ENCODE measurements at places on chromosomes 6 and 20.

DNA sequence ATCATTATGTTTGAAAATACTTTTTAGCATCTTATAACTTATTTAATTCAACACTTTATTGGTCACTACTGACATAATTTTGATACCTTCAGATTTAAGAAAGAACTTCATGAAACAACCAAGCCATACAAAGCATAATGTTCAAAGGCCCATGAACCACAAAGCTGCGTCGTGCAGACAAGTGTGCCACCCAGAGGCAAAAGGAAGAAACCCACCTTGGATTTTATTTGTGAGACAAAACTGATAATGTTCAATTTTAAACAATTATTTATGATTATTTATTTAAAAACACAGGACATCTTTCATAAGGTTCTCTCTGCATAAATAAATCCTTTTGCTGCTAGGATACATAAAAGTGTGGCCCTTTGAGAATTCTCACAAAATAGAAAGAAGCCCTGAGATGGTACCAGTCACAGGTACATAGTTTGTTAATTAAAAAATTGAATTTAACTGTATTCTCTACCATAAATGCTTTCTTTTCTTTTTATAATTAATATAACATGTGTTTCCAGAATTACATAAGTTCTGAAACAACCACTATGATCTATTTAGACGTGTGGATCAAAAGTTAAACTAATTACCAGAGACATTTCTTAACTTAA, 143.7 kb downstream of the RALGAPA2 start:
- no peak for DNase-seq

- DNase-seq = no peak
Measured at GRCh38 chr6:142605922-142606485, 304.2 kb downstream of the ADGRG6 start.

- DNase-seq = no peak
Measured at GRCh38 chr6:124963416-124963785, 1.2 kb downstream of the RNF217 start.

- no peak for DNase-seq
Measured at GRCh38 chr6:62519574-62519973, 233.5 kb upstream of the KHDRBS2 start.

GRCh38 chr6:75199889-75200288, 6.0 kb downstream of the COL12A1 start:
- no peak for DNase-seq

- DNase-seq = no peak
Measured at GRCh38 chr6:109015176-109015575, 79.5 kb downstream of the SESN1 start.

- DNase-seq = no peak
Measured at GRCh38 chr6:141484711-141485110, 648.0 kb upstream of the GJE1 start.

- no peak for DNase-seq
Measured at GRCh38 chr6:126738641-126739040, 379.8 kb upstream of the RSPO3 start.

DNA sequence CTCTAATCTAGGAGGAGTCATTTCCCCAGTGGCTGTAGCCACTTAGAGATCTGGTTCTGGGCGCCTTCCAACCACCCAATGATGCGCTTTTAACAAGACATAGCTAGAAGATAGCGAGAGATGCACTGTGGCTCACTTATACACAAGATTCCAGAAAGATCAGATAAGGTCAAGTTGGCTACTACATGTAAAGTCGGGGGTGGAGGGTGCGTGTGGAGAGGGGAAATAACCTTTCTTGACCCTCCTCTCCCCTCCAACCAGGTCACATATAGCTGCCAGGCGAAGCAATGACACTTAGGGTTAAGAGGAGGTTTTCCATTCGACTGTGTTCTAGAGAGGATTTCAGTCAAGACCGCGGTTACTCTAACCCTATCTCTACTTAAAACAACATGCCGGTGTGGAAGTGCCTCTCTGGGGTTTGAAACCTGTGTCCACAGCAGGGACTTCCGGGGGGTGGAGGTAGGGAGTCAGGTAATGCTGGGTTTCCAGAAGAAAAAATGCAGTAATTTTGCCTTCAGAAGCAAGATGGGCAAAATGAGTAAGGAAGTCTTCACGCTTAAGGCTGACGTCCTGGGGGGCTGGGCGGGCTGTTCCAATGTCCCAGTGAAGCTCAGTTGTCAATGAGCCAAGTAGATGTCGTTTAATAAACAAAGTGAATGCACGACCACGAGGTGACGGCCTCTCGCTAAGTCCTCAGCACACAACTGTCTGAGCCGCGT, 1.8 kb upstream of the SIM1 start:
- DNase-seq = no peak

- no peak for DNase-seq
Measured at GRCh38 chr20:4674672-4675071, 47.0 kb upstream of the PRND start.

DNA sequence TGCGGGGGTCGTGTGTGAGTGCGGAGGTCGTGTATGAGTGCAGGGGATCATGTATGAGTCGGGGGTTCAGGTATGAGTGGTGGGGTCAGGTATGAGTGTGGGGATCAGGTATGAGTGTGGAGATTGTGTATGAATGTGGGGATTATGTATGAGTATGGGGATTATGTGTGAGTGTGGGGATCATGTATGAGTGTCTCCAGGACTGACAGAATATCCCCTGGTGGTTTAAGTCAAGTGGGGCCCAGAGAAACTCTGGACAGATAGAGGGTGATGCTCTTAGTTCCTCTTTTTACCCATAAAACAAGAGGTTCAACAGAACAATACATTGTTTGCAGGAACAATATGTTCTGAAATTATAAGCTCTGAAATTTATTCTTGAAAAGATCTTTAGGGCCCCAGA, 131.9 kb downstream of the UST start:
- no peak for DNase-seq

DNA sequence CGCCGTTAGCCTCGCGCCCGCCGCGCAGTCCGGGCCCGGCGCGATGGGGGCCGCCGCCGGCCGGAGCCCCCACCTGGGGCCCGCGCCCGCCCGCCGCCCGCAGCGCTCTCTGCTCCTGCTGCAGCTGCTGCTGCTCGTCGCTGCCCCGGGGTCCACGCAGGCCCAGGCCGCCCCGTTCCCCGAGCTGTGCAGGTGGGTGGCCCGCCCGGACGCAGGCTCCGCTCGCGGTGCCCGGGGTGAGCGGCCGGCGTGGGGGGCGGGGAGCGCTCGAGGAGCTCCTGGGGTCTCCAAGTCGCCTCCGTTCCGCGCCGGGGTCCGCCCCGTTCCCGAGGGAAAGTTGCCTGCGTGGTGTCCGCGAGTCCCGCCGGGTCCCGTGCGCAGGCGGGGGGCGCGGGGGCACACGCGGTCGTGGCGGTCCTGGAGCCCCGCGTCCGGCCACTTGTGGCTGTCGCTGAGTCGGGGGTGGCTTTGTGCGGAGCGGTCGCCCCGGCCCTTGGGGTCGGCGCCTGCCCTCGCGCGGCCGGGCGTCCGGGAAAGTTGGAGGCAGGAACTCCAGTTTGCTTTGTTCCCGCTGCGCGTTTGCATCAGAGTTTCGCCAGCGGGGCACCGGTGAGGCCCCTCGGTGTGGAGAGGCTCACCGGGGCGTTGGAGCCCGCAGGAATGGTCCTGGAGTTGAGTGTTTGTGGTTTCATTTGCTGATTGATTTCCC, 476 bp downstream of the IGF2R start:
- DNase-seq = no peak

- no peak for DNase-seq
Measured at GRCh38 chr6:46849361-46849690, 56.1 kb downstream of the MEP1A start.

- DNase-seq = no peak
Measured at GRCh38 chr20:10012464-10012863, 22.3 kb upstream of the ANKEF1 start.

- DNase-seq = no peak
Measured at GRCh38 chr6:28541996-28542395, 16.3 kb downstream of the GPX5 start.

- no peak for DNase-seq
Measured at GRCh38 chr6:52576392-52577021, 353 bp downstream of the TRAM2 start.

GRCh38 chr6:42104095-42104803, 38.2 kb downstream of the C6orf132 start:
- DNase-seq = peak; percentile 54

DNA sequence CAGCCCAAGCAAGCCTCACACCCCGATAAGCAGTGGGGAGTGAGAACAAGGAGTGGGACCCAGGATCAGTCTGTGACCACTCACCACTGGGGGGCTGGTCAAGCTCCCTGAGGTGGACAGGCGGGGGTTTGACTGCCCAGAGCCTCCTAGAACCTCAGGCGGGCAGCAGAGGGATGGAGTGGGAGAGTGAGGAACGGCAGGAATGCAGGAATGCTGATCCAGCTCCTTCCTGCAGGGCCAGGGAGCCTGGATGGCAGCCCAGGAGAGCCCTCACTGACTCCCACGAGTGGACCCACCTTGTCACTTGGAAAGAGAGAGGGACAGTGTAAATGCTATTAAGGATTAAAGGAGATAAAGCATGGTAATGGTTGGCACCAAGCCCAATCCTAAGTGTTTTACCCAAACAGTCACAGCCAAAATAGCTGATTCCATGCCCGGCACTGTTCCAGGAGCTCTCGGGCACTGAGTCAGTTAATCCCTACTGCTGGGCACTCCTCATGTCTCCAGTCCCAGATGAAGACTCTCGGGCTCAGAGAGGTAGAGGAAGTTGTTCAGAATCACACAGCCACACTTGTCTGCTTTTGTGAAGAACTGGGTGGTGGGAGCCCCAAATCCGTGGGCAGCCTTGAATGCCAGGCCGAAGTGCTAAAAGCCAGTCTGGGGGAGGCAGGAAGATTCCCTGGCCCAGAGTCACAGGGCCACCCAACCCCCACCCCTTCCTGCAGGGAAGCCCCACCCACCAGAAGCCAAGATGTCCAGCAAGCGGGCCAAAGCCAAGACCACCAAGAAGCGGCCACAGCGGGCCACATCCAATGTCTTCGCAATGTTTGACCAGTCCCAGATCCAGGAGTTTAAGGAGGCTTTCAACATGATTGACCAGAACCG, 3.1 kb downstream of the MYL9 start:
- no peak for DNase-seq

DNA sequence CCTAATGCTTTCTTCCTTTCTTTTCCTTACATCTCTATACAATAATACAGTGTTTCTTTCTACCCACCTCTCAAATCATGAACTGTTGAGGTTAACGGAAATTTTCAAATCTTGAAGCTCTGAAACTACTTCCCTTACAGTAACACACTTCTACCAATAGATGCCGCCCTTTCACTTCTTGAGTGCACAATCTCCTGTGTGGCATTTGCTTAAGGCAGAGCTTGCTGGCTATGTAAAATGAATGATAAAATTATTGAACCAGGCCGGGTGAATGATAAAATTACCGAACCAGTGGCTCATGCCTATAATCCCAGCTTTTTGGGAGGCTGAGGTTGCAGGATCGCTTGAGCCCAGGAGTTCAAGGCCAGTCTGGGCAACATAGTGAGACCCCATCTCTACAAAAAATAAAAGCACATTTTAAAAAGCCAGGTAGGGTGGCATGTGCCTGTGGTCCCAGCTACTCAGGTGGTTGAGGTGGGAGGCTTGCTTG, 56.8 kb downstream of the KCNS1 start:
- no peak for DNase-seq

DNA sequence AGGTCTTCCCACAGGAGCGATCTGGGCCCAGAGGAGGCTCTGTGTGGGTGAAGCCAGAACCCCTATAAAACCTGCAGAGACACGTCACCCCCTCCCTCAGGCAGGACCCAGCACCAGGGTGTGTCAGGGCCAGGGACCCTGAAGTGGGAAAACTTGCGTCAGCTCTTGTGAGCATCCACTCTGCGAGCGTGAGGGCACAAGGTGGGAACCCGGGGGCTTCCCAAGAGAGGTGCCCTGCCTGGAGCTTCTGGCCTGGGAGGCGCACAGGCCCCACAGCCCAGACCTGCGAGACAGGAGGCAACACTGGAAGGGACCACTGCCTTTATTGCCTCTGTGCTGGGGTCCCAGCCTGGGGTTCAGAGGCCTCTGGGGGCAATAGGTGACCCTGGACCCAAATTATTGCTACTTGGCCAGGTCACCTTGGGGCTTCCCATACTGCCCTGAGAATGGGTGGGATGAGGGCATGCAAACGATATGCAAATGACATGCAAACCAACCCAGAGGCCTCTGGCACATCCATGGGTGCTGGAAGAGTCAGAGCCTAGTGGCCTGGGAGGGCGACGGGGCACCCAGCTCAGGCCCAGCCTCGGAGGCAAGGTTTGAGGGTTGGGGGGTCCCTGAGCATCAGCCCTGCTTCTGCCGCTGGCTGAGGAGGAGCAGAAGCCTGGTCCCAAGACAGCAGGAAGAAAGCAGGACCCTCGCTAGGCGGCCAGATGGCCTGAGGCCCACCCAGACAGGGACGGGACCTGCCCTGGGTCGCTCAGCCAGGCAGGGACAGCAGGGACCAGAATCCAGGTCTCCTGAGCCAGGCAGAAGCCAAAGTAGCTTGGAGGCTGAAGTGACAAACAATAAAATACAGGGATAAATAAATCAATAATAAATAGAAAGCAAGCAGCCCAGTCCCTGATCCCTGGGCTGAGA, 5.1 kb upstream of the C20orf144 start:
- DNase-seq = no peak

DNA sequence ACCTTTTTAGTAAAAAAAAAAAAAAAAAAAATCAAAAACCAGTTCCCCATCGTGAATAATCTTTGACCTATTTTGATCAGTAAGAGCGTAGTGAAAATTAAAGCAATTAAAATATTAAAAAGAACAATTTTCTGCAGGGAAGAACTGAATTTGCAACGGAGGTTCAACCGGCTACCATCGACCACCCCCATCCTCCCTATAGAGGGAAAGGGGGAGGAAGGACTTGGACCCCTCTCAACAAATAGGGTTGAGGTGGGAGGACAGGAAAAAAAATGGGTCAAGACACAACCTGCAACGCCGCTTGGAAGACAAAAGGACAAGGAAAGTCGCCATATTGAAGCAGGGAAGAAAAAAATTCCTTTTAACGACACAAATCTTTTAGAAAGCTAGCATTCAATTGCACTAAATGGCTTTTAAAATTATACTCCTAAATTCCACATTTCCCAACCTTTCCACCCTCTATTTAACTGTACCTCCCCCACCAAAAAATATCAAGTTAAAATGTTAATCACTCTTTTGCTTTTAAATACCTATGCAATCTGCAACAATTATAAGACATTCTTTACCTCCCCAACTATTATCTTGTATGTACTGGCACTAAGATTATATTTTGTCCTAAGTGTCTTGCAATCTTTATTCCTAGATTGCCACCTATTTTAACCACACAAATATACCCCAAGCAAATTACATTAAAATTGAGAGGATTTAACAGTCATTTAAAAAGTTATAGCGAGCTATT, 1.7 kb downstream of the PPP1R10 start:
- DNase-seq = no peak

- no peak for DNase-seq
Measured at GRCh38 chr6:145814035-145814500, 527 bp downstream of the FBXO30 start.

GRCh38 chr20:41309817-41310216, 7.7 kb downstream of the ZHX3 start:
- DNase-seq = no peak

- no peak for DNase-seq
Measured at GRCh38 chr6:27806981-27807440, 105.2 kb downstream of the OR2B2 start.
